ENCODE measurements at places on chromosomes 4 and X. TPM values are rescaled to one million over a fixed set of nuclear protein-coding genes. Genes with fewer than 3 reads are reported as not detected.
A peak's percentile ranks its signal among the peaks of the same experiment; 100 is the strongest.

SLC4A4 gene
- 2.5 TPM for total RNA-seq

ZAR1 gene
- not detected for total RNA-seq

CLCN4 gene
- 0.16 TPM for total RNA-seq

NLRP2B gene
- not detected for total RNA-seq

RBM47 gene
- 2.3 TPM for total RNA-seq

MAGEC1 gene
- not detected for total RNA-seq

SLC25A53 gene
- 9.6 TPM for total RNA-seq

FGFBP1 gene
- not detected for total RNA-seq

ARMCX1 gene
- 0.20 TPM for total RNA-seq

DNA sequence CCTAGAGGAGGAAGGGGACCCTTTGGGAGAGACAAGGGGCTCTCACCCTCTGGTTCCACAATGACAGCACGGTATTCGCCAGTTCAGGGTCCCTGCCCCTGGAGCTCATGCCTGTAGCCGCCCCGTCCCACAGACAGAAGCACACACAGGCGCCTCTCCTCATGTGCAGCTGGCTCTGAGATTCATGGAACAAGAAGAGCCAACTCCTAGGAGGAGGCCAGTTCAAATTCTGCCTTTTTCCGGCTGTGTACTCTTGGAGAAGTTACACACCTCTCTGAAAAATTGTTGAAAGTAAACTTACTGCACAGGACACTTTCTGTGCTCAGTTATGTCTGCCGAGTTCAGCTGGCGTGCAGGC lies 15.3 kb downstream of the BLOC1S4 start:
- no peaks in the 10 kb centered on the region for H3K36me3 ChIP-seq
- no peak overlapping the region for H3K27ac ChIP-seq
- no peak for DNase-seq
- H3K4me3 ChIP-seq = no peak overlapping the region
- H3K27me3 ChIP-seq = no peaks in the 10 kb centered on the region

- no peaks in the 10 kb centered on the region for H3K4me1 ChIP-seq
- H3K27me3 ChIP-seq = peaks cover 31% of the 10 kb centered on the region
- no peaks in the 10 kb centered on the region for H3K36me3 ChIP-seq
These were observed 50.4 kb downstream of the FHIP1A start for GRCh38 chr4:151459375-151459774.

GRCh38 chr4:99572527-99573240 lies 1.9 kb upstream of the MTTP start:
- no peak overlapping the region for H3K27ac ChIP-seq
- H3K27me3 ChIP-seq = peaks cover 51% of the 10 kb centered on the region
- no peak for DNase-seq
- H3K36me3 ChIP-seq = no peaks in the 10 kb centered on the region
- no peak overlapping the region for H3K4me3 ChIP-seq

- H3K4me1 ChIP-seq = no peaks in the 10 kb centered on the region
- peak; percentile 64 for DNase-seq
- no peaks in the 10 kb centered on the region for H3K36me3 ChIP-seq
- no peak overlapping the region for H3K27ac ChIP-seq
- H3K4me3 ChIP-seq = no peak overlapping the region
These were observed 43.0 kb downstream of the CCDC158 start for GRCh38 chr4:76377911-76378310.

- H3K36me3 ChIP-seq = peaks cover 8% of the 10 kb centered on the region
- H3K27me3 ChIP-seq = no peaks in the 10 kb centered on the region
- no peak for DNase-seq
- H3K27ac ChIP-seq = no peak overlapping the region
- peaks cover 2% of the 10 kb centered on the region for H3K4me1 ChIP-seq
These were observed 88.1 kb upstream of the MAB21L2 start for GRCh38 chr4:150493851-150494250.

DNA sequence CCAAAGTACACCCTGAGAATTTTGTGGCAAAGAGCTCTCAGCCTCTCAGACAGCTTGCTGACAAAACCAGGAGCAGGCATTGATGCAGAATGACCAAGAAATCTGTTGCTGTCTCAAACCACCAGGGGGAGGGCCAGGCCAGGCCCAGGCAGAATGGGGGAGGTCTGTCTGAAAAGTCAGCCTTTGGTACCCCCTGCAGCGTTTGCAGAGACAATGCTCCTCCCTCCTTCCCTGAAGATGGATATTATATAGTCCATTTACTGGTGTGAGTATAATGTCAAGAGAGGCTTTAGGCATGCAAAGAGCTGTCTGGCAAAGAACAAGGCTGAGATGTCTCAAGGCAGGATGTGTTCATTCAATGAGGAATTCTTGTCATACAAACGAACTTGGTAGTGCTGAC lies 52.9 kb upstream of the TRPC5OS start:
- H3K36me3 ChIP-seq = no peaks in the 10 kb centered on the region
- DNase-seq = no peak
- H3K4me3 ChIP-seq = no peak overlapping the region
- no peaks in the 10 kb centered on the region for H3K27me3 ChIP-seq
- peak overlapping the region; percentile 50 for H3K27ac ChIP-seq
- no peaks in the 10 kb centered on the region for H3K4me1 ChIP-seq

DNA sequence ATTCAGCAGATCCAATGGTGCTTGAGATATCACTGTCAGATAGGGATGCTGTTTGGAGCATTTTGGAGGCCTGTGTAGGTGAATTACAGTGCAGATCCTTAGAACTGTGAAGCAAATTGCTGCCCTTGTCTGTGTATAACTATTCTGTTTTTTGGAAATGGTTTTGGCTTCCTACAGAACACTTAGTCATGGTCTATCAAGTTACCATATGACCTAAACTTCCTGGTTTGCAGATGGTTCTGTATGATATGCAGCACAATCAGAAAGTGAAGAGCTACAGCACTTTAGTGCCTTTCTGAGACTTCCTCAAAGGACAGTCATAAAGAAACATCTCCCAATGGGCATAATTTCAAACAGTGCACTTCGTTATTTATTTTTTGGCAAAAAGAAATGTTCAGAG lies 688.6 kb downstream of the SH3BGRL start:
- no peak for DNase-seq
- no peak overlapping the region for H3K4me3 ChIP-seq
- no peak overlapping the region for H3K27ac ChIP-seq
- H3K36me3 ChIP-seq = no peaks in the 10 kb centered on the region

- no peaks in the 10 kb centered on the region for H3K36me3 ChIP-seq
- DNase-seq = no peak
- H3K27ac ChIP-seq = no peak overlapping the region
- H3K4me3 ChIP-seq = no peak overlapping the region
- no peaks in the 10 kb centered on the region for H3K4me1 ChIP-seq
- H3K27me3 ChIP-seq = no peaks in the 10 kb centered on the region
These were observed 7.4 kb downstream of the FATE1 start for GRCh38 chrX:151723156-151723760.

DNA sequence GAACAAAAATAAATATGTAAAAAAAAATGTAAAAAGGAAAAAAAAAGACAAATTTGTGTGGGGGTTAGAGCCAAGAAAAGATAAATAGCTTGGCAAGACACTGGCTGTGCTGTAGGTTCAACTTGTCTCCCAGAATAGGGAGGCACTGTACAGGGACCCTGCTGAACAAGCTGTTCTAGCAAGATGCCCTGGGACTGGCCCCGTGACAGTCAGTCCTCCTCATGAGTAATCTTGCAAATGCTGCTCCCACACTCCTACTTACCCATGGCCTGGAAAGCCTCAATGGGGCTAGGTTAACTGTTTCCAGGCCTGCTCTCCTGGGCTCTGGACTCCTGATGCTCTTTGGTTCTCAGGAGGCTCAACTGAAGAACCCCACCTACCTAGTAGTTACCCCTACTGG lies 106.8 kb downstream of the ATG4A start:
- no peak for DNase-seq
- peaks cover 3% of the 10 kb centered on the region for H3K27me3 ChIP-seq
- H3K4me1 ChIP-seq = no peaks in the 10 kb centered on the region
- no peak overlapping the region for H3K4me3 ChIP-seq
- H3K27ac ChIP-seq = no peak overlapping the region

DNA sequence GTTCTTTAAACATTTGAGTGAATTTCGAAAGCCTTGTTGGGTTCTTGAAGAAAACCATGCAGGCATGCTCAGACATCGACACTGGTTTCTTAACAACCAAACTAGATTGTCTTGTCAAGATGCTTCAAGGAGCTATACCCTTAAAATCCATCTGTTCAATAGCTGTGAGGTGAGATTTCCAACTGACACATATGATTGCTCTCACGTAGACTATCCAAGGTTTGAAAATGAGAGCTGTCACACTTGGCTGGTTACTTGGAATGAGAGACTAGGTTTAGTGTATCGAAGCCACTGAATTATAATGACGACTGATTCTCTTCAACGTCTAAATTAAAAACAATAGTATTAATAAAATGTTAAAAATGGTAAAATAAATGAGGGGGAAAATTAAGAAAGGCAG lies 2725.5 kb downstream of the ARAP2 start:
- no peaks in the 10 kb centered on the region for H3K27me3 ChIP-seq
- H3K4me3 ChIP-seq = no peak overlapping the region
- H3K4me1 ChIP-seq = no peaks in the 10 kb centered on the region
- H3K27ac ChIP-seq = no peak overlapping the region

DNA sequence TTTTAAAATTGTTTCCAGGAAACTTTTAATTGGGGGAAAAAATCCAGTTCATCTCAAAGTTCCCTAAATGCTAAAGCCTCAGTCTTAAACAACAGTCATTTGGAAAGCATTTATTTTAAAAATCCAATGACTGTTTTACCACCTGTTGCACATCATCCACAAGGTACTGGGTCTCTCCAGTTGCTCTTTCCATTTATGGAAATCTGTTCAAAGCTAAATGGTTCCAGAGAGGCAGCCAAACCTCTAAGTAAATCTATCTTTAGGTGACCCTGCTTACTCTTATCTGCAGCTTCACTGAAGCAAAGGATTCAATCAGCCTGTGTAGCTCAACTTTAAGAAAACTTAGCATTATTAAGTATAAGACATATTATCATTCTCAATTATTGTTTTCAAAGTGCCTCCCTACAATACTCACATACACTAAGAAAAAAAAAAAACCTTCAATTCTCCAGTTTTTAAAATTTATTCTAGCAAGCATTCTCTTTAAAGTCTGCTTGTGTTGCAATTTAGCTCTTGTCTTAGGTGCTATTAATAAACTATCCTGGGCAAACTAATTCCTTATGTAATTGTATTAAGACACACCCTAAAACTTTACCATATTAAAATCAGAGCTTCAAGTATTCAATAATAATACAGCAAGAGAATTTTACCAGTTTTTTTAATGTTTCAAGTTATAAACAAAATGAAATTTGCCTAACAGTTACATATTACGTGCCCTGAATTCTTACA lies 60.6 kb downstream of the NOCT start:
- H3K4me3 ChIP-seq = no peak overlapping the region
- peaks cover 16% of the 10 kb centered on the region for H3K36me3 ChIP-seq
- H3K4me1 ChIP-seq = peaks cover 21% of the 10 kb centered on the region
- H3K27ac ChIP-seq = no peak overlapping the region
- DNase-seq = no peak

DNA sequence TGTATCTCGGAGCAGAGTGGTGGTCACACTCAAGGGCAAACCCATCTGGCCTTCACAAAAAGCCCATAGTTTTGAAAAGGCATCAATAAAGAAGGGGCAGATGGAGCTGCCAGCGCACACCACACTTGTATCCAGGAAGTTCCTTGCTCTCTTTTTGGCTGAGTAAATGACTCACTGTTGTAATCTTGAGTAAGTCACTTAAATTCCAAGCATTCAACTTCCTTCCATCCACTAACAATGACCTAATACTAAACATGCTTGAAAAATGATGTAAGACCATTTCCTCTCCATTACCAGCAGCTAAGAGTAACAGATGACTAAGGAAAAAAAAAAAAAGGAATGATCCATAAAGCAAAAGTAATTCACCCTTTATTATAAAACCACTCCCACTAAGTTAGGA lies 32.4 kb upstream of the MYOZ2 start:
- H3K27ac ChIP-seq = no peak overlapping the region
- no peaks in the 10 kb centered on the region for H3K36me3 ChIP-seq
- no peak for DNase-seq
- H3K27me3 ChIP-seq = no peaks in the 10 kb centered on the region
- no peak overlapping the region for H3K4me3 ChIP-seq

DNA sequence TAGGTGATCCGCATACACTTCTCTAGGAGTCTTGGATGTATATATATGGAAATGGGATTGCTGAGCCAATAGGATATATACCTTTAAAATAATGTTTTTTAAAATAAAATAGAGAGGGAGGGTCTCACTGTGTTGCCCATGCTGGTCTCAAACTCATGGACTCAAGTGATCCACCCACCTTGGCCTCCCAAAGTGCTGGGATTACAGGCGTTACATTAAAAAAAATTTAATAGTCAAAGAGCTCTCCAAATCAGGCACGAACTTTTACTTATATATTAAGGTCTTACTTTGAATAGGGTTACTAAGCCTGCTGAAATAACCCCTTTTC lies 109.0 kb downstream of the GNL3L start:
- peaks cover 7% of the 10 kb centered on the region for H3K4me1 ChIP-seq
- H3K27ac ChIP-seq = peak overlapping the region; percentile 99
- peaks cover 10% of the 10 kb centered on the region for H3K36me3 ChIP-seq
- H3K27me3 ChIP-seq = no peaks in the 10 kb centered on the region
- DNase-seq = no peak
- H3K4me3 ChIP-seq = peak overlapping the region; percentile 81

DNA sequence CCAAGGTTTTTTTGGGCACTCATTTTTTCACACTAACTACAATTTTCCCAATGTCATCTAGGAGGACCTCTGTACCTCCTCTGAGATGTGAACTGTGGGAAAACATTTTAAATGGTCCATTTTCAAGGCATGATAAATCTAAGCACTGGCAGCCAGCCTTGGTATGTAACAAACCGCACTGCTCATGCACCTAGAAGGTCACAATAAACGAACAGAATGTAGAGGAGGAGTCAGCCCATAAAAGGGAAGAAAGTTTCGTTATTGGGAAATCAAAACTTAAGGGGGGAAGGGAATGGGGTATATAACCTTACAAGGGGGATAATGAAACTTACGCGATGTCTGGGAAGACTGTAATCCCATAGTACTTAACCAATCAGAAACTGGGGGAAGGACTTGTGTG lies 16.4 kb downstream of the COX18 start:
- peaks cover 5% of the 10 kb centered on the region for H3K4me1 ChIP-seq
- H3K27me3 ChIP-seq = no peaks in the 10 kb centered on the region
- H3K4me3 ChIP-seq = no peak overlapping the region
- H3K36me3 ChIP-seq = peaks cover 18% of the 10 kb centered on the region

GRCh38 chr4:141797966-141798365 lies 161.6 kb downstream of the IL15 start:
- H3K4me3 ChIP-seq = no peak overlapping the region
- no peaks in the 10 kb centered on the region for H3K27me3 ChIP-seq
- H3K36me3 ChIP-seq = no peaks in the 10 kb centered on the region
- no peak for DNase-seq
- H3K4me1 ChIP-seq = no peaks in the 10 kb centered on the region

GRCh38 chr4:11614426-11614825 lies 185.7 kb upstream of the HS3ST1 start:
- no peak overlapping the region for H3K27ac ChIP-seq
- H3K36me3 ChIP-seq = no peaks in the 10 kb centered on the region
- DNase-seq = no peak
- H3K4me1 ChIP-seq = no peaks in the 10 kb centered on the region
- H3K4me3 ChIP-seq = no peak overlapping the region
- no peaks in the 10 kb centered on the region for H3K27me3 ChIP-seq
